Anterior cingulate cortex (tissue), 58 donors: ENCODE measurements at places on chromosomes 7 and 10.

DNA sequence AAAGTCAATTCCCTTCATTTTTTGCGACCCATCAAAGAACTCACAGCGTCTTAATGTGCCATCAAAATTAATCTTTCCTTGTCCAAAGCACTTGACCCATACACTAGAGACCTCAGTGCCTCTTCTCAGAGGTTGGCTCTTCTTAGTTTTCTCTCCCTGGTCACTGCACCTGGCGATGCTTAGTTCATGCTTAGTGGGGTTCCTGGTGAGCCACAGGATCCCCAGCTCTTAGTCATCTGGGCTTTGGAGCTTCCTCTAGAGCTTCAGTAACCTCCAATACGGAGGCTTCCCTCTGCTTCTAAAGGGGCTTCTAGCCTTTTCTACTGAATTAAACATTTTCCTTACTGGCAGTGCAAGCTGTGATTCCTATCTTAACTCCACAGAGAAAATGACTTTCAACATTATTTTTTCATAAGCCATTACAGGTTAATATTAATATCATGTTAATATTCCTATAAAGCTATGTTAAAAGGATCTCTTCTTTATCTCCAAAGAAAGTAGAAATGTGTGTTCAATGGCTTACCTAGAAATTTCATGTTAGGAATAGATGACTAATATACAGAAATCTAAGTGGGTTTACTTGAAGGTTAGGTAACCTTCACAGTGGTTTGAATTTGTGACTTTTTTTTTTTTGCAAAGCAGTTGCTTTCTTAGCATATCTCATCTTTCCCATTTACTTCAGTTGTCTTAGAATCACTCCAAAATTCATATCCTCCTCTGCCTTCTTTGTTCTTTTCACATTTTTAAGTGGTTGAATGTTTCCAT is 295.2 kb downstream of the CAMK1D start:
- DNase-seq = no peak

- no peak for DNase-seq
Observed at GRCh38 chr7:23026164-23026563, 12.2 kb upstream of the HYCC1 start.

DNA sequence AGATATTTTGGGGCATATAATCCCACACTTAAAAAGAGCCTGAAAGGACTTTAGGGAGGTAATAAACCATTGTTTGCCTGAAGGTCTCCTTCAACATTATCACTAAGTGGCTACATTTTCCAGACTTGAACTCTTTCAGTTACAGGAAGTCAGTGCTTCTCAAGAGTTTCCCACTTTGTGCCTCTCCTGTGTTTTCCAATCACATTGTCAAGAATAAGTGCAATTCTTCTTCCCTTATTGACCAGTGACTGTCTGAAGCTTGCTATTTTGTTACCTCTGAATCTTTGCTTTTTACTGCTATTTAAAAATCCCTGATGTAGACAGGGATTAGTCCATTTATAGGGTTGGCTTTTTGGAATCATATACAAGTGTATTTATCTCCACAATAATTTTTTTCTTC is 346.7 kb upstream of the ANKRD30A start:
- no peak for DNase-seq

GRCh38 chr10:82267014-82267413 is 392.0 kb downstream of the NRG3 start:
- no peak for DNase-seq

DNA sequence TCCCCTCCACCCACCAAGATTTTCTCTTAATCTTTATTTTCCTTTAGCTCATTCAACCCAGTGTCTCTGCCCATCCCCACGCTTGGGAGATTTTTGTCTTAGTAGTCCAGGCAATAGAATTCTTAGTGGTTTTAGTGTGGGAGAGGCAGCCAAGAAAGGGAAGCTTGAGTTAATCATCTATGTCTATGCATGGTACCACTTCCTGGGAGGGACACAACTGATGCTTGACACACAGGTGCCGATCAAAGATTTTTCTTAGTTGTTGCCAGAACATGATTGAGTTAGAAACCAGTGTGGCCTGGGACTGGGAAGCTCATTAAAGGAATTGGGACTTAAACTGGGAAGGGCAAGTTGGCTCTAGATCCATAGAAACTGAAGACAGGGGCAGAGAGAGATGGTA is 3.1 kb downstream of the STRA8 start:
- DNase-seq = no peak

- DNase-seq = no peak
Observed at GRCh38 chr7:88289564-88290025, 17.1 kb downstream of the STEAP4 start.

GRCh38 chr7:47610506-47611044 is 28.7 kb upstream of the TNS3 start:
- DNase-seq = no peak

- DNase-seq = peak; percentile 75
Observed at GRCh38 chr10:79221110-79222051, 125.9 kb upstream of the PPIF start.

GRCh38 chr10:103750836-103751235 is 104.5 kb downstream of the SH3PXD2A start:
- no peak for DNase-seq

- DNase-seq = no peak
Observed at GRCh38 chr10:4250587-4250887, 465.5 kb upstream of the KLF6 start.

DNA sequence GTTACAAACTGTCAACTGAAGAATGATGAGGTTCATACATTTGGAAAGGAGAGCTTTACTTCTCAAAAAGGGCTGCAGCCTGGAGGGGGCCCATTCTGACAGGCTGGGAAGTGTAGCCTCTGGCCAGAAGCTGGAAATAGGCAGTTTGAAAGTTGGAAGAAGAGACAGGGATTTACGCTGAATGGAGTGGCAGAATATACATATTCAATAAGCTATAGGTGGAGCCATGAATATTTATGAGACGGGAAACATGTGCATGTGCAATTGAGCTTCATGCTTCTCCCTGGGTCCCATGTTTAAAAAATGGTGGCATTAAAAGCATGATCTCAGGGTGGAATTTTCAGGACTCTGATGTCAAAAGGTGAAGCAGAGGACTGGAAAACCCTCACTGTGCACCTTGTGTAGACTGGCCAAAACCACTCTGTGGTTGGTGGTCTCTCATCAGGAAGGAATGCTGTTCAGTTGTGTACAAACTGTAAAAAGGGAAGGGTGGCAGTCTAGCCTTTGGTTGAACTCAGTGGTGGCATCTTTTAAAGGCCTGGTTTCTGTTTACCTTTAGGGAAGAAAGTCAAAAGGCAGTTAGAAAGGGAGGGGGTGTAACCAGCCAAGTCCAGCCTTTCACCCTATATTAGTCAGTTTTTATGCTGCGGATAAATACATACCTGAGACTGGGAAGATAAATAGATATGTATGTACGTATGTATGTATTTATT is 7.2 kb upstream of the ACTR3B start:
- no peak for DNase-seq

DNA sequence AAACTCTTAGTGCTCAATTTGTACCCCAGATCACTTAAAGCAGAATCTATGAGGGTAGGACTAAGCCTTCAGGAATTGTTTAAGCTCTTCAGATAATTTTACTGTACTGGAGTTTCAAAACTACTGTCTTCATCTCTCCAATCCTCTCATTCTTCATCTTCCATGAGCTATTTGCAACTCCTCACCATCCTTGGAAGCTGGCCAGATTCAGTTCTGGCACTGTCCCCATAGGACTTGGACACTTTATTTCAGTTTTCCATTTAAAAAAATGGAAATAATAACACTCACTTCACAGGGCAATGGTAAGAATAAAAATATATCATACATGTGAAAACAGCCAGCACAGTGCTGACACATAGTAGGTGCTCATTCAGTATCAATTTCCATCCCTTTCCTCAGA is 74.6 kb downstream of the PPP1R17 start:
- no peak for DNase-seq

DNA sequence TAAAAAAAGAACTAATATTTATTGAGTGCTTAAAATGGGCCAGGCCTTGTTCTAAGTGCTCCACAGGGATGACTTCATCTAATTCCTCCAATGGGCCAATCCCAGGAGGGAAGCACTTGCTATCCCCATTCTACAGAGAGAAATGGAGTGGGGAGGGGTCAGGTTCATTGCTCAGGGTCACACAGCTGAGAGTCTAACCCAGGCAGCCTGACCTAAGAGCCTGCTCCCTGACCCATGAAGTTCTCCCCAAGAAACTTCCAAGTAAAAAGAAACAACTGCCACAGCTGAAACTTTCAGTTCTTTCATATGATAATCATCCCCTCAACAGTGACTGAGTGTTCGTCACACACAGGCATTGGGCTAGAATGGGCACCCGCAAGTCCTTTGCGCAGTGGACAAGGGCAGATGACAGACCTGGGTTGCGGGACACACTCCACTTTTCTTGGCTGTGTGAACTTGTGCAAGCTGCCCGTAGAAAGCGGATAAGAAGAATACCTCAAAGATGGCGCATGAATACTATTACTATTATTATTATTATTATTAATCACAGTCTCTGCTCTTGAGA is 39.7 kb downstream of the BEND7 start:
- DNase-seq = no peak

- no peak for DNase-seq
Observed at GRCh38 chr7:14754631-14755030, 147.9 kb downstream of the DGKB start.

- DNase-seq = no peak
Observed at GRCh38 chr7:128867842-128868623, 5.4 kb downstream of the ATP6V1F start.

DNA sequence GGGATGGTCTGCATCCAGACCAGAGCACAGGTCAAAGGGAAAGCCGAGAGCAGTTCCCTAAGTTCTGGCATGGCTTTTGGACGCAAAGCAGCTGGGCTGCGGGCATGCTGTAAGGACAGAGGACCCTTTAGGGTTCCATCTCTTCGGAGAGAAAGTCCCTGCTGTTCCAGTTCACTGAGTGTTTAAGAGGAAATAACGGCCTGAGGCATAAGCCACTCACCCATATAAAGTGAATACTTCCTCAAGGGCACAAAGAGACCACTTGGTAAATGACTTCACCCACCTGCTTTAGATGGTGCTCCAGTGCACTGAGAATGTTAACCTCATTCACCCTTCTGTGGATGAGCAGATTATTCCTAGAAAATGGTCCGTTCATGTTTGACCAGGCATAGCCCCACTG is 586.7 kb upstream of the GALNT17 start:
- no peak for DNase-seq

DNA sequence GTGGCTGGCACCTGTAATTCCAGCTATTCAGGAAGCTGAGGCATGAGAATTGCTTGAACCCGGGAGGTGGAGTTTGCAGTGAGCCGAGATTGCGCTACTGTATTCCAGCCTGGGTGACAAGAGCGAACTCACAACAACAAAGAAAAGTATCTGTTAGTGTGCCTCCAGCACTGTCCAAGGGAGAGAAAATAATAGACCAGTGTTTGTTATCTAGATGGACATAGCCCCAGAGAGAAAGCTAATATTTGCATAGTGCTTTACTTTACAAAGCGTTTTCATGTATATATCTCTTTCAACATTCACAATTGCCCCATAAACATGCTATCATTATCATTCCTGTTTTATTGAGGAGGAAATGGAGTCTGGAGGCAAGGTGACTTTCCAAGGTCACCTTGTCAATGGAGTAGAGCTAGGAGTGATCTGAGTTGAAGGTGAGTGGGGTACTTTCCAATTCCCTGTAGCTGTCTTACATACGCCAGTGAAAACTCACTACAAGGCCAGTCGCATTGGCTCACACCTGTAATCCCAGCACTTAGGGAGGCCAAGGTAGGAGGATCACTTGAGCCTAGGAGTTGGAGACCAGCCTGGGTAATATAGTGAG is 49.7 kb upstream of the KIF5B start:
- DNase-seq = no peak

DNA sequence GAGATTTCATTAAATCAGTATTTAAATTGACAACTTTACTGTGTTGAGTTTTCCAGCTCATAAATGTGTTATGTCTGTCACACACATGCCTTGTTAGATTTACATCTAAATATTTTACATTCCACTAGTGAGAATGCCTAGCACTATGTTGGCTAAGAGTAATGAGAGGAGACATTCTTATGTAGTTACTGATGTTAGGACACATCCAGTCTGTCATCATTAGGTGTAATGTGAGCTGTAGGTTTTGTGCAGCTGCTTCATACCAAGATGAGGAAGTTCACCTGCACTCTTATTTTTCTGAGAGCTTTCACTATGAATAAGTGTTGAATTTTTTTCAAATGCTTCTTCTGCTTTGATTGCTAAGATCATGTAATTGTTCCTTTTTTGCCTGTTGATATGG is 218.0 kb upstream of the IGFBP3 start:
- no peak for DNase-seq

GRCh38 chr7:83486536-83486935 is 162.4 kb downstream of the SEMA3E start:
- no peak for DNase-seq

- DNase-seq = no peak
Observed at GRCh38 chr10:76333326-76333725, 901.9 kb downstream of the LRMDA start.

DNA sequence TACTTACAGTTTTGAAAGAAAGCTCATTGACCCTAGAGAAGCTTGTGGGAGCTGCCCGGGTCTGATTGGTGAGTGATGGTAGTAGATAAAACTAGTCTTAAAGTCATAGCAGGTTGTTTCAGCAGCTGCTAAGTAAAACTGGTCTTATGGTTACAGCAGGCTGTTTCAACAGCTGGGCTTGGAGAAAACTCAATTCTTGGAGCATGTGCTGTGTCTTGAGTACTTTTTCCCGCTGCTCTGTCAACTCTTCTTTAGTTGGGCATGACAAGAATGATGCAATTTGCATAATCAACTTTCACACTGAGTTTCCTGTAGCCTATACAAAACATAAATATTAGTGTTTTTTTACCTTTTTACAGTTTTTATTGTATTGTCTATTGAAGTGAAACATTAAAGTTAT is 707.9 kb downstream of the AUTS2 start:
- no peak for DNase-seq

GRCh38 chr7:139887992-139888481 is 59.0 kb downstream of the TBXAS1 start:
- no peak for DNase-seq

DNA sequence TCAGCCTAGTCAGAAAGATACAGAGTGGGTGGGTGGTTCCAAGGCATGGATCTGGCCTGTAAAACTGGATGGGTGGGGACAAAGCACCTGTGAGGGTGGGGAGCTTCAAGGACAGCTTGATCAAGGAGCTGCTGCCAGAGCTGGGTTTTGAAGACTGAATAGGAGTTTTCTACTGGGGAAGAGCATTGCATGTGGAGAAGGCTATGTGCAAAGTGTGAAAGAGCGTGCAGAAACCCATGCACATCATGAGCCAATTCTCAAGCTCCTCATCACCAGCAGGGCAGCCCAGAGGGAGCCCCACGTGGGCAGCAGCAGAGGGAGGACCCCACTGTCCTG is 58.6 kb downstream of the PDGFA start:
- no peak for DNase-seq

- DNase-seq = no peak
Observed at GRCh38 chr7:336810-337566, 47.0 kb downstream of the FOXL3 start.

DNA sequence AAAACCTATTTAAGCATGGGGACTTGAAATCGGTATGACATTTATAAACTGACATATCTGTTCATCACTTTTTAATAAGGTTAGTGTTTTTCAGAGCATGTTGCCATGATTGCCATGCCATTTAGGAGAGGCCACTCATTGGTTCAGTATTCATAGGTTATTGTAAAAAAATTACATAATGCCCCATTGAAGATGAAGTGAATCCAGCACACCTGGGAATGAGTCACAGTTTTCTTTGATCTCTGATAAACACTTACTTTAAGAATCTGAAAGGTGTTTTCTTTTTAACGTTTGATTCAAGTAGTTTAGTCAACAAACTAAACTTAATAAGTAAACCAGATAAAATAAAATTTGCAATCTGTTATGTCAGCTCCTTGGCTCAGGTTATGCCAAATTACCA is 278.3 kb downstream of the ARL4A start:
- no peak for DNase-seq

- DNase-seq = no peak
Observed at GRCh38 chr7:20779041-20779440, 7.6 kb downstream of the SP8 start.
